ENCODE measurements at places on chromosomes 3 and 15.

DNA sequence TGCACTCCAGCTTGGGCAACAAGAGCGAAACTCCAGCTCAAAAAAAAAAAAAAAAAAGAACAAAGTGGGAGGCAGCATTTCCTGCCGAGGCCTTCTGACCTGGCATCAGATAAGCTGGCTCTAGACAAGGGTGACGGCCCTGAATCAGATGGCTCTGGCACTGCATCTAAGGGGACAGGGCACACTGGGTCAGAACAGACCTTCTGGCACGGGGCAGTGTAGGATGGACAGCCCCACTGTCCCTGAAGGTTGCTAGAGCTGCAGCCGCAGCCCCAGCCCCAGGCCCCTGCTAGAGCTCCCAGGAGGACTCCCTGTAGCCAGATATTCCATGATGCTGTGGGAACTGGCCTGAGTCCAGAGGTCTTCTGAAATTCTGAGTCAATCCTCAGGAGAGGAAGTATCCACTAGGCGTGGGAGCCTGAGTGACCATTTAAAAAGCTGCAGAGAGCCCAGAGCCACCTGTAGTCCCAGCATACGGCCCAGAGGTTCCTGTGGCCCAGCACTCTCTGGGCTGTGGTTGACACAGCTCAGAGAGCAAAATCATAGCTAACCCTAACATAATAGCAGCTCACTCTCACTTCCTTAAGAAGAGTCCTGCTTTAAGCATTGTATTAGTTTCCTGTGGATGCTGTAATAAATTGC lies 69.2 kb upstream of the MFGE8 start:
- DNase-seq = no peak

DNA sequence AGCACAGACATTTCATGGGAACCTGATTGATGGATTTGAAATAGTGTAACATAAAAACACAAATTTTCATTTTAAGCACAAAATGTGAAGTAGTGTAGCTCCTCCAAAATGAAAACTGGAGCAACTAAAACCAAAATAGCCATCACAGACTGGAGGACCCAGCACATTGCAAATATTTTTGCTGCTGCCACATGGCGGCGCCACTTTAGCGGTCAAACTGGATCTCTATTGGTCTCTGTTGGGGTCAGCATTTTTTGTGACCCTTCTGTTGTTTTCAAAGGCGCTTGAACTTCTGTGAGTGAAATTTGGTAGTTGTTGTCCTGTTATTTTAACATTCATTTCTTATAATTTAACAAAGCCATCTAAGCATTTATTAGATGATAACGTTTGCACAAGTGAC lies 259.9 kb downstream of the IL20RB start:
- DNase-seq = no peak

GRCh38 chr3:178504128-178504527 lies 32.1 kb upstream of the KCNMB2 start:
- DNase-seq = no peak

GRCh38 chr3:37320276-37320675 lies 145.9 kb upstream of the LRRFIP2 start:
- no peak for DNase-seq

GRCh38 chr3:139674571-139675260 lies 3.1 kb downstream of the NMNAT3 start:
- no peak for DNase-seq

GRCh38 chr3:49733551-49733950 lies 9.8 kb upstream of the GMPPB start:
- no peak for DNase-seq

DNA sequence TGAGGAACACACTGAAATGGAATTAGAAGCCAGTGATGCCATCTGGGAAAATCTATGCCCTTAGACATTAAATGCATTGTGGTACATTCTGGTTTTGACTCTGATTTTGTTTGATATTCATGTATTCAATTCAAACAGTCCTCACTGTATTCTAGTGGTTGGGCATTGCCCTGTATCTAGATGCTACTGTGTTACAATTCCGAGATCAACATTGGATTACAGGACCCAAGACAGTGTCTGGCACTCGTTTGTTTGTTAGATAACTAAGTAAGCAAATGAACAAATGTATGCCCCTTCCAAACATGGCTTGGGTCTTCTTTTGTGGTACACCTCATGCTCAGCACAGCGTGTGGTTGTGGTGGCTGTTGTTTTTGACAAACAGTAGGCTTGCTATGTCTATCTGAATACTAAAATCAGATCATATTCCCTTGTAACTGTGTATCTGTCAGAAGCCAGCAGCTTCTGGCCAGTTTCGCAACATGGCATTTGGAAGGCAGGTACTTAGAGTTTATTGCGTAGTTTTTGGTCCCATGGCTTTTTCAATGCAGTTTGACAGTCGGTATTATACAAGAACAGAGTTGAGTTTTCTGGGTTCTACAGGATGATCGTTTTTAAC lies 5.7 kb downstream of the FILIP1L start:
- DNase-seq = no peak

DNA sequence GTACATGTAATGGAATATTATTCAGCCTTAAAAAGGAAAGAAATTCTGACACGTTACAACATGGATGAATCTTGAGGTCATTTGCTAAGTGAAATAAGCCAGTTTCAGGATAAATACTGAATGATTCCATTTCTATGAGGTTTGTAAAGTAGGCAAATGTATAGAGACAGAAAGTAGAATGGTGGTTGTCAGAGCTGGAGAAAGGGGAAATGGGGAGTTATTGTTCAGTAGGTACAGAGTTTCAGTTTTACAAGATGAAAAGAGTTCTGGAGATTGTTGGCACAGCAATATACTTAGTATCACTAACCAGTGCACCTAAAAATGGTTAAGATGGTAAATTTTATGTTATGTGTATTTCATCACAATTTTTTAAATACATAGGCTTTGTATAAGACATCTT lies 60.6 kb downstream of the USP8 start:
- no peak for DNase-seq

DNA sequence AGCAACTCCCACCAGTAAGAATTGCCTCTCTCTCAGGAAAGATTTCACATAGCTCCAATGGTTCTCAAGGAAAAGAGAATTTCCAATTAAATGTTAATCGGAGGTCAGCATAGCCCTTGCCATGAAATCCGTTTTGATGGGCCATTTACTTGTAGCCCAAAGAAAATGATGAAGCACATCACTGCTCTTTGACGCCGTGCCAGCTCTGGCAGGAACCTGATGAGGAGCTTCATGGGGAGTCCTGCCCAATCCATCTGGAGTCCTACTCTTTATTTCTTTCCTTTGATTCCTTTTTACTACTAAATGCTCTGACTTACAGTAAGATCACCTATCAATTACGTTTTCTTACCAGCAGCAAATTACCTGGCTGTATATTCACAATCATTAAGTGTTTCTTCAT lies 84.7 kb downstream of the FGF12 start:
- no peak for DNase-seq

DNA sequence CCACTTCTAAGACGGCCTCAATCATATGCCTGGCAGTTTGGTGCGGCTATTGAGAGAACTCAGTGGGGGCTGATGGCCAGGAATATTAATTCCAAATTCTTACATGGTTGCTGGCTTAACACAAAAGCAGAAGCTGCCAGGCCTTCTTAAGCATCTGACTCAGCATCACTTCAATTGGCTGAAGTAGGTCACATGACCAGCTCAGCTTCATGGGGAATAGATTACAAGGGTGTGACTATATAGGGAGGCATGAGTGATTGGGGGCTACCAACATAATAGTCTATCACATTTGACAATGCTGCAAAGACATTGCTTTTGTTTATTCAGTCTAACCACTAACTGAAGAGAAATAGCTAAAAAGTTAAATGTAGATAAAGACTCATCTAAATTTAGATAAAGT lies 101.6 kb upstream of the ANKRD28 start:
- DNase-seq = no peak

- no peak for DNase-seq
Observed at GRCh38 chr3:177705976-177706823, 508.9 kb upstream of the TBL1XR1 start.

GRCh38 chr3:96070678-96071077 lies 743.7 kb upstream of the EPHA6 start:
- no peak for DNase-seq

GRCh38 chr15:83105440-83105839 lies 2.0 kb upstream of the TM6SF1 start:
- DNase-seq = no peak

DNA sequence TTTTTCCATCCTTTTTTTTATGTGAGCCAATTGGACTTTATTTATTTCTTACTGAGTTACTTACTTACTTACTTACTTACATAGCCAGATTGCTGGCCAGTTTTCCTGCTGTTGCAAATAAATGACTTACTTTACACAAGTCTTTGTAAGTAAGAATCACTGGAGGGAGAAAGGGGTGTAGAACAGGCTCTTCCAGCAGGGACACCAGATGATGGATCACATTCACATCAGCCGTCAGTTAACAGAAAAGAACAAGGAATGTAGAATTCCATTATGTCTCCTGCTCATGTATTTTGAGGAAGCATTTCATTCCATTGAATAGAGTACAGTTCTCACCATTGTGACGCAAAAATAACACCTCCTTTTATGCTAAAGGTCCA lies 188.6 kb downstream of the FNDC3B start:
- no peak for DNase-seq

Data from activated CD4-positive, alpha-beta T cell treated with anti-CD3 and anti-CD28 coated beads, Interleukin-2, amount 50 U/mL, for 1 hour (primary cell).